CD4-positive, alpha-beta T cell treated with Interleukin-17A for 1 hour (primary cell): ENCODE measurements at places on chromosomes 3 and 15.

GRCh38 chr3:72538070-72538745, 310.0 kb downstream of the SHQ1 start:
- DNase-seq, result no peak

GRCh38 chr3:36771931-36772330, 7.6 kb upstream of the DCLK3 start:
- no peak for DNase-seq

GRCh38 chr15:92457471-92458041, 63.9 kb downstream of the ST8SIA2 start:
- DNase-seq, result no peak

DNA sequence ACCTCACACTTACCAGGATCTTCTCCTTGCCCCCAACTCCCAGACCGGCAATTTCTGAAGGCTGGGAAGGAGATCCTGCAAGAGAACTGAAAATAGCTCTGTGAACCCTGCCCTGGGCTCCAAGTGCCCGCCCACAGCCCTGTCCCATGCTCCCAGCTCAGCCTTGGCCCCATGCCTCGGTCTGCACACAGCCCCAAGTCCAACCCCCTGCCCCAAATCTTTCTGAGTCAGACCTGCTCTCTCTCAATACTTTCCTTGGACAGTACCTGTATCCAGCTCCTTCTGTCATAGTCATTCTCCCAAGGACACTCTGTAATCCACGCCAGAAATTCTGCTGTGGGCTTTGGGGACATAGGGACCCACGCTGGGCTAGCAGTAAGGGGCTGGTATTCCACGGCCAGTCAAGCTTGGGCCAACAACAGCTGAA, 6.3 kb upstream of the SMAD3 start:
- no peak for DNase-seq

DNA sequence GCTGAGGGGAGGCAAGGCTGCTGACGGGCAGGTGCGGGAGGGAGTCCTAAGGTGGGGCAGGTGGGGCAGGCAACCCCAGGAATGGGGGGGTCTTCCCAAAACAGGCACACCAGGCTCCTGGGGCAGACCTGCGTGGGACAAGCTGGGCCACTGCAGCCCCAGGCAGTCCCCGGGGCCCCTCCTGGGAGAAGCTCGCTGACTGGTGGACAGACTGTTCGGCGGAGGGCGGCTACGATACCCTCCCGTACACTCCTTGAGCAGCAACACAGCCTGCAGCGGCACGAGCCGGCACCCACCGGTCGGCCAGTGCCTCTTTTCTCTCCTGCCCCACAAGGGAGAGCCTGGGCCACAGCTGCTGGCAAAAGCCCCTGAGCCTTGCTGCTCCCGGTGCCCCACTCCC, 65.9 kb upstream of the RPL32 start:
- DNase-seq, result no peak

DNA sequence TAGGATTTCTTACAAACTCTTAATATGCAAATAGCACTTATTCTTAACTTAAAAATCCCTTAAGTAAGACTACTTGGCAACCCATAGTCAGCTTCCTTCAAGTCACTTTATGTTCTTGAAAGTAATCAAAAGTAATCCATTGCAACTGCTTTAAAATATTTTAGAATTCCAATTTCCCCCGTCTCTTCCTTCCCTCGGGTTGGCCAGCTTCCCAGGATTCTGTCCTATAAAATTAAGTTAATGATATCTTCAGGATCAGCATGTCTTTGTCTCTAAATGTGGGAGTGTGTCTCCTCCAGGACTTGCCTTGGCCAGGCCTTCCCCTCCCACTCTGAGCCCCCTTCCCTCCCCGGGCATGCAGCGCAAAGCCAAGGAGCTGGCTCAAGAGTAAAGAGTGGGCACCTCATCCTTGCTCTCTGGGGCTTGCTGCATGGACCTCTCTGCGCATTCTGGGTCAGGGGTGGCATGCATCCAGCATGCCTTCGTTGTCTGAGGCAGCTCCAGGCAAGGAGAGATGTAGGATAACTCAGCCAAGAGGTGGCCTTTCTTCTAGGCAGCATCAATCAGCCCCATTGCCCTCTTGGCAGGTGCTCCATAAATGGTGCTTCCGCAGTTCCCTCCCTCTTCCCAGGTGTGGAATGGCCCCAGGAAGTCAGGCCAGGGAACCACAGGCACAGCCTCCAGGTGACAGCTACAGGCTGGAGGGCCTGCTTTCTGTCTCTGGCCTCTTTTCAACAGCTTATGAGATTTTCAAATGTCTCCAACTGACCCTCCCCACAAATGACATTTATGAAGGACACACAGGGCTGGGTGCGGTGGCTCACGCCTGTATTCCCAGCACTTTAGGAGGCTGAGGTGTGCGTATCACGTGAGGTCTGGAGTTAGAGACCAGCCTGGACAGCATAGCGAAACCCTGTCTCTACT, 108.7 kb upstream of the ALDH1A3 start:
- DNase-seq, result no peak

GRCh38 chr3:127183931-127184869, 8.7 kb upstream of the PRR23E start:
- no peak for DNase-seq

DNA sequence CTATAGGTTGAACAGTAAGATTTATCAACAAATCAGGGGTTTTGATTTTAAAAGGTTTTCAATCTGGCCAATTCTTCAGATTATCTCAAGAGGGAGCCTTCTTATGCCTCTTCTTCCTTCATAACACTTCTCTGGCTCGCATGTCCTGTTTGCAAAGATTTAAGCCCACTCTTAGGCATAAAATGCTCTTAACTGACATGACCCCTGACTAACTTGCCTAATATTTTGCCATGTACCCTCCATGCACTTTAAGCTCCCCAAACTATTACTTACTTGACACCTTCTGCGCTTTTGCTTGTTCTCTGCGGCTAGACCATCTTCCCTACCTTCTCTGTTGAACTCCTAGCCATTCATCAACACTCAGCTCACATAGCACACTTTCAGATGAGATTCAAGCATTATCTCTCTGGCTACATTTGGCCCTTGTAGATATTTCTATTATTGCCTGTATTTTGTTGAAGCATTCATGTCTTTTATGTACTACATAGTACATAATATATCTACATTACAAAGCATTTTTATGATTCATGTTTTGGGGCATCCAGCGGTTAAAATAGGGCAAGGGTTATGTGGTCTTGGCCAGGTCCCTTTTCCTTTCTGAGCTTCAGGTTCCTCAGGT, 1.0 kb upstream of the ARIH1 start:
- DNase-seq, result peak; percentile 36
